CD4-positive, alpha-beta T cell treated with Interleukin-2 at 100 ng/mL for 4 hours (primary cell): ENCODE measurements at places on chromosomes 11 and 22.
A peak's percentile ranks its signal among the peaks of the same experiment; 100 is the strongest.

- no peak for DNase-seq
These were observed 16.1 kb upstream of the EXPH5 start for GRCh38 chr11:108609682-108610081.

- no peak for DNase-seq
These were observed 26.1 kb downstream of the MOB2 start for GRCh38 chr11:1460396-1460985.

- peak; percentile 68 for DNase-seq
These were observed 18.6 kb downstream of the ATM start for GRCh38 chr11:108241330-108242037.

- no peak for DNase-seq
These were observed 16.3 kb downstream of the APOL5 start for GRCh38 chr22:35733791-35734516.

DNA sequence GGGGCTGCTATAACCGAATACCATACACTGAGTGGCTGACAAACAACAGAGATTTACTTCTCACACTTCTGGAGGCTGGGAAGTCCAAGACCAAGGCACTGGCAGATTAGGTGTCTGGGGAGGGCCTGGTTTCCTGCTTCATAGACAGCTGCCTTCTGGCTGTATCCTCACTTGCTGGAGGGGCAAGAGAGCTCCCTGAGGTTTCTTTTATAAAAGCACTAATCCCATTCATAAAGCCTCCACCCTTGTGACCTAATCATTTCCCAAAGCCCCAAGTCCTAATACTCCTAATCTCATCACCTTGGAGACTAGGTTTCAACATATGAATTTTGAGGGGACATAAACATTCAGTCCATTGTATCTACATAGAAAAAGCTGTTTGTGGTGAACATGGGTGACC, 131.8 kb downstream of the KIRREL3 start:
- no peak for DNase-seq

- no peak for DNase-seq
These were observed 51.3 kb upstream of the PRDM11 start for GRCh38 chr11:45094958-45095690.

GRCh38 chr11:61120099-61120705, 17.9 kb downstream of the CD5 start:
- no peak for DNase-seq

DNA sequence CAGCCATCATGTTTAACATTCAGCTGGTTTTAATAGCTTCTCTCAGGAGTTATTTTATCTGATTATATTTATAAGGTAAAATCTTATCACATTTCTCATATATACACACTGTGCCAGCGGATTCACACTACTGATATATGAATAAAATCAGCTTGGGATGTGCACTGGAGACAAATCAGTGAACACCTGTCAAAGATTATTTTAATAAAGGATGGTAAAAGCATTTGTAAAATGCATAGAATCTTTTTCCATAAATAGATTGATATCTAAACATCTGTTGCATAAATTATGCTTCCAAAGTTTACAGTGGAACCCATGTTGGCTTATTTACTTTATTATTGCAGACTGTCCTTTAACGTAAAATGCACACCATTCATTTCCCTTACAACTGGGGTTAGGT, 1125.8 kb upstream of the CNTN5 start:
- no peak for DNase-seq

DNA sequence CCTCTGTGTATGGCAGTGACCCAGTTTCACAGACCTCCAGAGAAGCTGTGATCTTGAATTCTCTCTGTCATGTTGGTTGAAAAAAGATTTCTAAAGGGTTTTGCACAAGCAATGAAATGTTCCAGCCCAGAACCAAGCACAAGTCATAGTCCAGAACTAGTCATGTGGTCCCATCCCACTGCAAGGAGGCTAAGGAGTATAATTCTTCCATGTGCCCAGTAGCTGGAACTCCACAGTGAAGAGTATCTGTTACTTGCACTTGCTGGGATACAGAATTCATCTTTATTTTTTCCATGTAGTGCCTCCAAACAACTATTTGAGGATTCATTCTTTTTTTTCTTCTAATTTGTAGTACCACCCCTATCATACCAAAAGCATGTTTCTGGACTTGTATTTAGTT, 9.9 kb upstream of the MMP8 start:
- no peak for DNase-seq

GRCh38 chr11:44781655-44782054, 54.9 kb downstream of the TSPAN18 start:
- DNase-seq: no peak

- no peak for DNase-seq
These were observed 25.6 kb downstream of the NARS2 start for GRCh38 chr11:78548911-78549590.

DNA sequence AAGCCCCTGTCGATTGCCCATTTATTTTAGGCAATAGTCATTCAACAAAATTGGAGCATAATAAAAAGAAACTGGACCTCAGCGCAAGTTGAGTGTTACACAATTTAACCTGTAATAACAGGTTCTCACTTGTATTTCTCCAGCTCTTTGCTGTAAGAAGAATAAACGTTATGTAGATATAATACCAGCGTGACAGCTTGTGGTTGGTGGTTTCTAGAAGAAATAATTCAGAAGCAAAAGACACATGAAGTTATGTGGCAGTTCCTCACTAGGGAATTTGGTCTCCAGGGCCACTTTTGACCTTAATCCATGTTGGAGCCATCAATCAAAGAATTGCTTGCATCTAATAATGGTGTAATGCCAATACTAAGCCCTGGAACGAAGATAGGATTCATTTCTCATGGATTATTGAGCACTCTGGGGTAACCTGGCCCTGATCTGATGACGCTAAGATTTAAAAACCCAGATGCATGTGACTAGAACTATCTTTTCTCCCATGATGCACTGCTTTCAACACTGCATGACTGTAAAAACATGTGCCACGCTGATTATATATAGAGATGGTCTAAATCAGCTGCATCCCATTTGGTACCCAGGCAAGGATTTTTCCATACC, 129.7 kb upstream of the LDLRAD3 start:
- DNase-seq: no peak

DNA sequence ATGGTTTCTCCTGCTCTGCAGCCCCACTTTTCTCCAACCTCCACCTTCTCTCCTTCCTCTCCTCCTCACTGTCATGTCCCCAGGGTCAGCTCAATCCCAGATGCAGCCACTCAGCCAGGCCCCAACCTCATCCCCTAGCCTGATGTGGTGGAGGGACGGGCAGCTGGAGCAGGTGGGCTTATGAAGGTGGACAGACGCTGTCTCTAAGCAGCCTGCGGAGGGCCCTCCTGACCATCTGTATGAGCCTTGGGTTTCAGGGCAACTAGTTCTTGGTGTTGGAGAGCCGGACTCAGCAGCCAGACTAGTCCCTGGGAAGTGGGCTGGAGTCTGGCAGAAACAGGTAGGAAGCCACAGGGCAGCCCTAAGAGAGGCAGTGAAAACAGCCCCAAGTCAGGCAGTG, 18.1 kb downstream of the CRYBB2 start:
- DNase-seq: no peak

DNA sequence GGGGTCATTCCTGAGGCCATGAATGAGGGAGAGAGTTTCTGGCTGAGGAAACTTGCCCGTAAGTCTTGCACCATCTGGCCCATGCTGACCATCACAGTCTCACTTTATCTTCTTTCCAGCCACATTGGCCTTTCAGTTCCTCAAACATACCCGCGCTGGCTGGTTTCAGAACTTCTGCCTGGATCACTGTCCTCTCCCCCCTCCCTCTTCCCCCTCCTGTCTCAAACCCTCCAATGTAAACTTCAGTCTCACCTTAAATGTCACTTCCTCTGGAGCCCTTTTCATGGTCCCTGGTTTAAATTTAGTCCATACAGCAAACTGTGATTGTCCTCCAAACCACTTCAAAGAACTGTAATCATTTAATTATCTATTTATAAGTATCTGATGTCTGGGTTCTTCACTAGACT, 3.7 kb upstream of the TMEM109 start:
- no peak for DNase-seq

DNA sequence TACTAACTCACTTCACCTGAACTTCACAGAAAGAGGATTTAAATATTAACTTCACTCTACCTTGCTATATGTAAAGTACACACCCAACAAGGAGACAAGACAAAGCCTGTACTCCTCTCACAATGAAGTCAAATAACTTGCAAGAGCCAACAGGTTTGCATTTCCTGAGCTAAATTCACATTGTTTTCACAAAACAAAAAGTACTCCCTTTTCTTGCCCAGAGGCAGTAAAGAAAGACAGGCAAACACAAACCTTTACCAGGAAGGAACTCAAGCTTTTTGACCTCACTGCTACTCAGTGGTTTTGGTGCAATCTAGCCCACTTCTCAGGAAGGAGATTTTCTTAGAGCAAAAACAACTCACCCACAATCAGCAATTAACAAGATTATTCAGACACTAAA, 15.7 kb downstream of the USP28 start:
- DNase-seq: peak; percentile 27
